ENCODE measurements at places on chromosomes 7 and 10.

GRCh38 chr10:62512732-62513475 is 138.7 kb downstream of the ZNF365 start:
- no peak for DNase-seq

- peak; percentile 17 for DNase-seq
Measured at GRCh38 chr7:51019191-51019844, 236.6 kb upstream of the GRB10 start.

DNA sequence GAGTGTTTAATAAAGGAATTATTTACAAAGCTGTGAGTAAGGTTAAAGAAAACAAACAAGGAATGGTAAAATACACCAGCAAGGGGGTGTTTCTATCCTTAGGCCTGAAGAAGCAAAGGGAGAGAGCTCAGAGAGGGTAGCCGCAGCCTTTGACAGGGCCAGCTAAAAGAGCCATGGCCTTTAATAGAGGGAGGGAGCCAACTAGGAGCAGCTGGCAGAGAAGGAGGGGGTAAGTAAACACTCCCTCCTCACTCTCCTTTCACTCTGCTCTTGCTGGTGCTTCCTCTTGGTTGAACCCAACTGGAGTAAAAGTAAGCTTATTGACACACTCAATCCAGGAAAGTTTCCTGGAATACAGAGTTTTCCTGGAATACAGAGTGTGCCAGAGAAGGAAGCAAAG is 87.5 kb downstream of the CH25H start:
- no peak for DNase-seq

DNA sequence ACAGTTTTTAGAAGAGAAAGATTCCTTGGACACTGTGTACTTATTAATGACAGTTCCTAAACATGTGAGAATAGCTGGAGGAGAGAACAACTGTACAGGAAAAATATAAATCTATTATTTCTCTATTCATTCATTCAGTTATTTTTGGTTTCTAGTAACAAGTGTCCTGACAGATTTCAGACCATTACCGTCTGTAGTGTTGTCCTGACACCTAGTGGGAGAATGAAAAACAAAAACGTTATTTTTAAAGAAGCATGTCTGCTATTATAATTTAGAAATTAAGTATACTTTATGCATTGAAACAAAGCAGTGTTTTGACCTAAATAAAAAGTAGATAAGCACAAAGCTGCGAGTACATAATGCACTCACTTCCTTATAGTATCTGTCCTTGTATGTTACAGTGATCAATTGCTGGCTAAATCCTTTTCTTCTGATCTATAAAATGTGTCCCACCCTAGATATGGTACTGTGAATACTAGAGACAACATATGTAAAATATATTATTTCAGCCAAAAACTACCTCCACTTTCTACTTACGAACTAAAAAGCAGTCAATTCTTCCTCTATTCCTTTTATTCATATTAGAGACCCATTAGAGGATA is 575.6 kb downstream of the ARL4A start:
- no peak for DNase-seq

DNA sequence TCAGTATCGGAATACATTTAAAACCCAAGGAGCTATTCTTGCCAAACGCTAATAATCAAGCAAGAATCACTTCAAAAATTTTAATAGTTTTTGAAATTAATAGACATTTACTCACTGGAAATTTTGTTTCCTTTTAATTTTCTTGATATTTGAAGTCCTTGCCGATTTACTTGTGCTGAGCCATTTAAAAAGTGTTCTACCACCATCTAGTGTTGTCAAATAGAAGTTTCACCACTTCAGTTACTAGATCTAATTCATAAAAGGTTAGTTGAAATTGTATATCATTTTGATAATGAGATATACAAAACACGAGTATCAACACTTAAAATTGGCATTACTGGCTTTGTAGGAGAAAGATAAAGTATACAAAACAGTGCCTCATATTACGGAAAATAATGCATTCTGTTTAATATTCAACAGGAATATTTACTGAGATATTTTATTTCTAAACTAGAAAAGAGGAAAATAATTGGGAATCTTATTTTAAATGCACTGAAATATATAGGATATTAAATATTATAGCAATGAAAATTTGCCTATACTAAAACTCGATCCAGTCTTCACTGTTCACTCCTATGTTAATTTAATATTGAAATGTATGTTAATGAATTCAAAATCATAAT is 664.8 kb upstream of the SEMA3D start:
- DNase-seq: no peak

DNA sequence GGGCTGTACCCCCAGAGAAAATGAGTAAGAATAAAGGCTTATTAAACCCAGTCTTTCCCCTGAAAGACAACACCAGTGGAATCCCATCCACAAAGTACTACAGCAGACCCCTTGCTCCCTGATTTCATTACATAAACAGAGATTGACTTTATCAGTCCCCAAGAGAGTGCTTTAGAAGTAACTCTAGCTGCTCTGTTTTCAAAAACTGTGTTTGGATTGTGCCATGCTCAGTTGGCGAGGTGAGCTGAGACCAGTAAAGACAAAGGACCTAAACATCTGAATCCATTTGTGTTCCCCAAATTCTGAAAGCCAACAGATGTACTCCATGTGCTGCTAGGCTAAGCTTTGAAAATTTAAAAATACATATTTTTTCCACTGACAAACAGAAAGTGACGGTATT is 127.0 kb downstream of the ATE1 start:
- no peak for DNase-seq

GRCh38 chr10:131891929-131892805 is 8.6 kb upstream of the PPP2R2D start:
- no peak for DNase-seq
